CD4-positive, CD25-positive, alpha-beta regulatory T cell (primary cell): ENCODE measurements at places on chromosomes 5 and 9. TPM values are rescaled to one million over a fixed set of nuclear protein-coding genes. Genes with fewer than 3 reads are reported as not detected.

Gene RGS7BP
- polyA plus RNA-seq, result not detected

Gene RAB3C
- not detected for polyA plus RNA-seq

Gene TIGD6
- polyA plus RNA-seq, result 2.9 TPM

Gene GPR21
- not detected for polyA plus RNA-seq

Gene SNX2
- 100 TPM for polyA plus RNA-seq
